Lung (tissue), 17 donors: ENCODE measurements at places on chromosomes 1 and 21. TPM values are rescaled to one million over a fixed set of nuclear protein-coding genes. Genes with fewer than 3 reads are reported as not detected.

The S100A12 gene
- total RNA-seq: 31.7 TPM

The OLFML3 gene
- 27.4 TPM for total RNA-seq

The MRPL37 gene
- 23.9 TPM for total RNA-seq

The TPTE gene
- total RNA-seq: not detected

The LRRC52 gene
- not detected for total RNA-seq

The CD1E gene
- 0.55 TPM for total RNA-seq

DNA sequence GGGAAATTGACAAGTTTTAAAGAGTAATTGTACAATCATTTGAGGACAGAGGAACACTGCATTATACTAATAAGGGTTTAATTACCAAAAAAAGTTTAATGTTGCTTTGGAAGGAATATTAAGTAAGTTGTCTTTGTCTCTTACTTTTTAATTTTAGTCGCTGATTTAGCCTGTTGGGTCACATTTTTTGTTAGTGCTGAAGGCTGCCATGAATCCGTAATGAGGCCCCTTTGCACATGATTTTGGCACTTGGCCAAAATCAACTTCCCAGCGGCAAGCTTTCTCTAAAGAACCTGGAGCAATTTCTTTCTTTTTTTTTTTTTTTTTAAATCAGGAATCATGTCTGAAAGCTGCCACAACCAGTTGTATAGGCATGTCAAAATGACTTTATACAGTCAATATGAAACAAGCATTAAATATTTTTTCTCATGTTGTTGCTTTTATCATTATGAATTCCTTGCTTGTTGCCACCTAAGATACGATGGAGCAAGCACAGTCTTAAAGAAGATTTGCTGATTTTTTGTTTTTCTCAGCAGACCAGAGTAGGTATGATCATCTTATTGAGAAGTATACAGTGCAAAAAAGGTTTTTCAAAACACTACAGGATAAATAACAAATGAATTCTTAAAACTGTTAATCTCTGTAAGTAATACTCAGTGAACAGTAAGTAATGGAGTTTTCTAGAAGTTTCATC lies 690.4 kb downstream of the USP25 start:
- no peak overlapping the region for H3K4me3 ChIP-seq
- H3K4me1 ChIP-seq: no peaks in the 10 kb centered on the region
- H3K36me3 ChIP-seq: no peaks in the 10 kb centered on the region
- H3K27ac ChIP-seq: peak overlapping the region; percentile 82
- DNase-seq: peak; percentile 92
- no peaks in the 10 kb centered on the region for H3K27me3 ChIP-seq

- H3K36me3 ChIP-seq: no peaks in the 10 kb centered on the region
- DNase-seq: no peak
- H3K4me3 ChIP-seq: no peak overlapping the region
These were observed 80.5 kb upstream of the VAMP3 start for GRCh38 chr1:7690496-7691182.

DNA sequence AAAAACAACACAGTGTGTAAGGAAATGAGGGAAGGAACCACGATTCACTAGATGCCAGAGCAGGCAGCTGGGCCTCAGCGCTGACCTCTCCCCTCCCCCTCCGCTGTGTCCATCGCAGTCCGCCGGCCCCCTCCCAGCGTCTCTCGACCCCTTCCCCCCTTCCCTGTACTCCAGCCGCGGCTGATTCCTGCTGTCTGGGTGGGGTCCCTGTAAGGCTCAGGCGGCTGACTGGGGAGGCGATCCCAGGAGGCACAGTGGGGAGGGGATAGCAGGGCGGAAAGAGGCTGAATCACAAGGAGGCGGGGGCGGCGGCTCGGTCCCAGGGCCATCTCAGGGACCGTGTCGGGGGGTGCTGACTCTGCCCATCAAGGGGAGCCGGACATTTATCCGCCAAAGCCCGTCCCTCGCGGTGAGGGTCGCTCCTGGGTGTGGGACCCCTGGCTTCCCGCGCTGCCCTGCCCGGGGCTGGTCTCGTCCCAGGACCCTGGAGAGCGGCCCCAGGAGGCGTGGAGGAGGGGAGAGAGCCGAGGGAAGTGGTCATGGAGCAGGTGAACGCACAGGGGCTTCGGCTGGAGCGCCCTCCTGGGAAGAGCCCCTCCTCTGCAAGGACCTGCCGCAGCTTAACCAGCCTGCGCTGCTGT lies 241.9 kb downstream of the PTPRU start:
- no peak overlapping the region for H3K27ac ChIP-seq
- H3K27me3 ChIP-seq: peaks cover 31% of the 10 kb centered on the region
- no peaks in the 10 kb centered on the region for H3K36me3 ChIP-seq
- H3K4me3 ChIP-seq: no peak overlapping the region
- no peak for DNase-seq

- H3K27ac ChIP-seq: no peak overlapping the region
- H3K4me1 ChIP-seq: no peaks in the 10 kb centered on the region
- peak; percentile 18 for DNase-seq
- H3K4me3 ChIP-seq: no peak overlapping the region
These were observed 11.8 kb downstream of the NPHP4 start for GRCh38 chr1:5980314-5981008.

- H3K36me3 ChIP-seq: no peaks in the 10 kb centered on the region
- H3K27ac ChIP-seq: no peak overlapping the region
- H3K4me1 ChIP-seq: no peaks in the 10 kb centered on the region
- no peak overlapping the region for H3K4me3 ChIP-seq
These were observed 265.0 kb upstream of the USP24 start for GRCh38 chr1:55480029-55480795.

GRCh38 chr1:225508538-225509375 lies 80.9 kb upstream of the LBR start:
- H3K36me3 ChIP-seq: peaks cover 31% of the 10 kb centered on the region
- H3K27me3 ChIP-seq: no peaks in the 10 kb centered on the region
- no peak overlapping the region for H3K4me3 ChIP-seq
- peak overlapping the region; percentile 43 for H3K27ac ChIP-seq
- DNase-seq: no peak

DNA sequence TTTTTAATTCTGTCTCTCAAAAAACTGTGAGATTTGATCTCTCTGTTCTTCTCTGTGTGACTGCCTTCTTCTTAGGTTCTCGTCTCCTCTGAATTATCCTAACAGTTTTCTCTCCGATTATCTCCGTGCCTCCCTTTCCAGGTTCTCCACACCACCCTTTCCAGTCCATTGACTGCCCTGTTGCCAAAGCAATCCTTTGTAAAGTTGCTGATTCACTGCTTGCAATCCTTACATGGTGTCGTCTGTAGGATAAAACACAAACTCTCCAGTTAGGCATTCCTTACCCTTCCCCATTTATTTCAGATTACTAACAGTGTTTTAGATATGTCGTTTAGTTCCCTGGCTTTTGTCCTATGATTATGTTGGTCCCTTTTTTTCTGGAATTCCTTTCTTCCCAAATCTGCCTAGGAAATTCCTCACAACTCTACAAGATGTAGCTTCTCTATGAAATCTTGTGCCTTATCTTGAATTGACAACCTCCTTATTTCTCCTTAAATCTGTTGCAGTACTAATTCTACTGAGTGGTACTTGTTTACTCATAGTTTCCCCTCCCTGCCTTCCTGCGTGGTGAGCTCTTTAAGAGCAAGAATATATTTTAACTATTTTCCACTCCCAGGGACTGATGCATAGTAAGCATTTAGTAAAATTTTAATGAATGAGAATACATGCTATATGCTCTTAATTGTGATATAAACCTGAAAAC lies 22.3 kb downstream of the RCOR3 start:
- H3K27me3 ChIP-seq: no peaks in the 10 kb centered on the region
- peaks cover 51% of the 10 kb centered on the region for H3K36me3 ChIP-seq
- H3K4me3 ChIP-seq: no peak overlapping the region
- H3K4me1 ChIP-seq: no peaks in the 10 kb centered on the region

- H3K4me3 ChIP-seq: no peak overlapping the region
- no peaks in the 10 kb centered on the region for H3K27me3 ChIP-seq
- DNase-seq: no peak
- H3K36me3 ChIP-seq: no peaks in the 10 kb centered on the region
- peaks cover 7% of the 10 kb centered on the region for H3K4me1 ChIP-seq
These were observed 20.4 kb upstream of the PLXNA2 start for GRCh38 chr1:208264469-208265121.

- no peaks in the 10 kb centered on the region for H3K27me3 ChIP-seq
- H3K36me3 ChIP-seq: no peaks in the 10 kb centered on the region
- peak within 1 kb of the TSS; percentile 22 for H3K4me3 ChIP-seq
- peak; percentile 88 for DNase-seq
- peak within 1 kb of the TSS; percentile 80 for H3K27ac ChIP-seq
These were observed at the start of gene SGIP1 for GRCh38 chr1:66533804-66534740. Gene SGIP1 (plus strand): TSS chr1:66534153. CDS start chr1:66534359, 206 bp downstream.

- no peak for DNase-seq
- H3K36me3 ChIP-seq: no peaks in the 10 kb centered on the region
- no peak overlapping the region for H3K27ac ChIP-seq
- peaks cover 3% of the 10 kb centered on the region for H3K27me3 ChIP-seq
These were observed 60.0 kb downstream of the TAS1R2 start for GRCh38 chr1:18799454-18799853.
